Activated gamma-delta T cell treated with anti-CD3 and anti-CD28 coated beads, Interleukin-2, amount 50 U/mL, for 16 hours (primary cell): ENCODE measurements at places on chromosomes 12 and 14.

GRCh38 chr14:101814934-101815333, 53.4 kb downstream of the PPP2R5C start:
- DNase-seq = no peak

- no peak for DNase-seq
Measured at GRCh38 chr14:25011095-25011494, 38.9 kb downstream of the STXBP6 start.

- no peak for DNase-seq
Measured at GRCh38 chr14:100533656-100534485, 53.3 kb downstream of the BEGAIN start.

DNA sequence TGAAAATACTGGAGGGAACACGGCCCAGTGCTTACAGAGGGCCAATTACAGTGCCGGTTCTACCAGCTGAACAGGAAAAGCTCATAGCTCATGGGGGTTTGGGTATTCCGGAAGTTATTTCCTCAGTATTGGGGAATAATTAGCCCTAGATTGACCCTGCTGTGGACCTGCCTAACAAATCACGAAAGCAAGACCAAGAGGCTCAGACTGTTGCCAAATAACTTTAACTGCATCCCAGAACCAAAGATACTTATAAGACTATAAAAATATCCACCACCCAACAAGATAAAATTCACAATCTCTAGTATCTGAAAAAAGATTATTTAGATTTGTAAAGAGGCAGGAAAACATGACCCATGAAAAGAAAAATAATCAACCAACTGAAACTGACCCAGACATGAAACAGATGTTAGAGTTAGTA, 8.0 kb upstream of the OR5AU1 start:
- no peak for DNase-seq

DNA sequence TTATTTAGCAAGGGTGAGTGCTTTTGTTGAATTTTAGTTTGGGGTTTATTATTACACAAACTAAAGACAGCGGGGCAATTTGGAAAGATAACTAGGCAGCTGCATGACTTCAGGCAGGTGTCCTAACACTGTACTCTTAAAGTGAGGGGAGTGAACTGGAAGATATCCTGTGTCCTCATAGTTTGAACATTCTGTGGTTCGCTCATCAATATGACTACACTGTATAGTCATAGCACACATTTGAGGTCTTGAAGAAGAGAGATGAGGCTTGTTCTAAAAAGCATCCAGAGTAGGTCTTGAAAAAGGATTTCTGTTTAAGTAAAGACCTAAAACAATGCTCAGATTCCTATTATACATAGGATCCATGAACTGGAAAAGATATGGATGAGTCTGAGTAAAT, 1.7 kb upstream of the MAP3K9 start:
- DNase-seq = no peak

DNA sequence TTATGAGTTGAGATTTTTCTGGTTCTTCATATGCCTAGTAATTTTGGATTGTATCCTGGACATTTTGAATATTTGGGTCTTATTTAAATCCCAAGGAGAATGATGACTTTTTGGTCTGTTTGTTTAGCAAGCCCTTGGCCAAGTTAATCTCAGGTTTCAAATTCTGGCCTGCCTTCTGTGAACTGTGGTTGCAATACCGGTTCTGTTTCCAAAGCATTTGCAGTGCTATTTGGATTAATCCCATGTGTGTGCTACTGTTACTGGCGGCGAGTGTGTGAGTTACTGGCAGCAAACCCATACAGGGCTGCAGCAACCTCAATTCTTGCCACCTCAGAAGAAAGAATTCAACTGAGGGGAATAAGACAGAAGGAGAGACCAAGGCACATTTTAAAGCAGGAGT, 51.1 kb downstream of the TMEM260 start:
- DNase-seq = no peak

DNA sequence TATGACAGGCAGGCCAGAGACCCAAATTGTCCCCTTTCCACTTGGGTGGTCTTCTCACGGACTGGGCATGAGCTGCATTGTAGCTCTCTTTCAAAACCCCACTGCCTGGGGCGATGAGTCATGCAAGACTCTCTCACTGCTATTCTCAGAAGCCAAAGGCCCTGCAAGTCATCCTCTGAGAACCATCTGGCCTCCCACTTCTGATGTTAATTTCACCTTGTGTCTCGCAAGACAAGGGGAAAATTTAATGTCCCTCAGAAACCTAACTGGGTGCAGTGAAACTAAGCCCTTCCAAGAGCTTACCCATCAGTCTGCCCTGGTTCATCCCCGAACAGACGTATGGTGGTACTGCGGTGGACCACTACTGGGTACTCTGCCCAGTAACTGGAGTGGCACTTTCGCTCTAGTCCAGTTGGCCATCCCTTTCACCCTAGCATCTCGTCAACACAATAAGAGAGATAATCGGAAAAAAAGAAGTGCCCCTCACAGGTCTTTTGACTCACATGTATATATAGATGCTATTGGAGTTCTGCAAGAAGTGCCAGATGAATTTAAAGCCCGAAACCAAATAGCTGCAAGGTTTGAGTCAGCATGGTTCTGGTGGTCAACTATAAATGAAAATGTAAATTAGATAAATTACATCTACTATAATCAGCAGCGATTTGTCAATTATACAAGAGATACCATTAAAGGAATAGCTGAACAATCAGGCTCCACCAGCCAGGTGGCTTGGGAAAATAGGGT, 31.3 kb upstream of the LALBA start:
- DNase-seq = no peak

DNA sequence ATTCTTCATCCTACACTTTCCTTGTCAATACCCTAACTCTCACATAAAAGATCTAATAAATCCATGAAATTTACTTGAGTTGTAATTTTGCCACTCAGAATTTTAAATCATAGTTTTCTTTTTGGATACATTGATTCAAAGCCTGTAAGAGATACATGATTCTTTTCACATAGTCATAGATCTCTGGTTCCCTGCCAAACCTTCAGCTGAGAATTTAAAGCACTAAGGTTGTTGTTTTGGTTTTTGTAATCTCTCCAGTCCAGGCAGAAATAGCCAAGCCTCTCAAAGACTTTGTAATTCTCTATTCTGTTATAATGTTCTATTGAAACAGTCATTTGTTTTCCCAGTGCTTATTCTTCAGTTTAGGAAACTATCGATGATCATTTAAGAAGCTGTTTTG, 273.9 kb downstream of the TRHDE start:
- no peak for DNase-seq

DNA sequence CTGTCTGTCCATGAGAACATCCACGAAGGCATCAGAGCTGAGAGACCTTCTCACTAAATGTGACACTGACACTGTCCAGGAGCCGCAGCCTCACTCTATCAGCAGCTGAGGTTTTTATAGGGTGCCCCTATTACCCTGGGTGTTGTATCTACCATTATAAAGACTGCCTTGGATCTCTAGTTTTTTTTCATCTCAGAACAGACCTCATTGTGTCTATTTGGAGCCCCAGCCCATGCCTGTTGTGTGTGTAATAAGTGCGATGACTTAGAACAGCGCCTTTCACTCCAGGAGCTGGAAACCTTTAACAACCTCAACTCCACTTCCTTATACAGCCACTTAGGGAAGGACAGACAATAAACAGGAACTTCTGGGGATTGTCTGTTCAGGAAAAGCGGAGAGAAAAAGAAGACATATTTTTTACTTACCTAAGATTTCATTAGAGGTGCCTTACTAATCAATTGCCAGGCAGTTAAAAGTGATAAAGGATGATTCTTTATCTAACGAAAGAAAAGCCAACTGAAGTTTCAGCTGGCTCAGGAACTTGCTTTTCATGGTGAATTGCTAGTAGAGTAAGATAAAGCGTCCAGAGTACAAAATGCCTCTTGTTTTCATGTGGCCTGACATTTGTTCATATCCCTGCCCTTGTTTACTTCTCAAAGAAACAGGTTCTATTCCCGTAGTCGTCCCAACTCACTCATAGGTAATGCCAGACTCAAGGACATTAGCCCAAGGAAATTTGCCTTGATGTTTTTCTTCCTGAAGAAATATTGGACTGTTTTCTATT, 420.6 kb downstream of the RAD51B start:
- DNase-seq = no peak

GRCh38 chr12:29152223-29152868, 3.3 kb downstream of the FAR2 start:
- DNase-seq = no peak
